GOT3 (cell line): ENCODE measurements at places on chromosomes 1 and 21.

DNA sequence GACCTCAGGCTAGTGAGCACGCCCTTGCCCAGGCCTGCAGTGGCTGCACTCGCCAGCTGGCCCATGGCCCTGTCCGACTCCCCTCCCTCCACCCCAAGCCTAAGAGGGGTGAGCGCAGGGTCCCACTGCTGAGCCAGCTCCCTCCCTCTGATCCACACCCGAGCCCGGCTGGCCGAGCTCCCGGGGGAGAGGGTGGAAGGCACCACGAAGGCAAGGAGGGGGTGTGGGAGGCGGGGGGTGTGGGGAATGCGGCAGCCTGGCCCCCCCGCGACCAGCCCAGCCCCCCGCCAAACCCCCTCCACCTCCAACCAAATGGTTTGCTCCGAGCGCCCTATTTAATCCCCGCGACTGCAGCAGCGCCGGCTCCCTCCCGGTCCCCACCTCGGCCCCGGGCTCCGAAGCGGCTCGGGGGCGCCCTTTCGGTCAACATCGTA lies at the start of gene CADM3:
CADM3 (plus strand) TSS at position 362 of the 434 bp plus-strand sequence. CDS start 151 bp downstream, outside the sequence.
- no peak for DNase-seq

- no peak for DNase-seq
These were observed 9.8 kb downstream of the NADK start for GRCh38 chr1:1768249-1768992.

- no peak for DNase-seq
These were observed 131.7 kb downstream of the SYT2 start for GRCh38 chr1:202578565-202578964.

- no peak for DNase-seq
These were observed 8.1 kb upstream of the PLA2G5 start for GRCh38 chr1:20061866-20062265.

GRCh38 chr1:116382857-116383483 lies 9.9 kb downstream of the ATP1A1 start:
- no peak for DNase-seq

DNA sequence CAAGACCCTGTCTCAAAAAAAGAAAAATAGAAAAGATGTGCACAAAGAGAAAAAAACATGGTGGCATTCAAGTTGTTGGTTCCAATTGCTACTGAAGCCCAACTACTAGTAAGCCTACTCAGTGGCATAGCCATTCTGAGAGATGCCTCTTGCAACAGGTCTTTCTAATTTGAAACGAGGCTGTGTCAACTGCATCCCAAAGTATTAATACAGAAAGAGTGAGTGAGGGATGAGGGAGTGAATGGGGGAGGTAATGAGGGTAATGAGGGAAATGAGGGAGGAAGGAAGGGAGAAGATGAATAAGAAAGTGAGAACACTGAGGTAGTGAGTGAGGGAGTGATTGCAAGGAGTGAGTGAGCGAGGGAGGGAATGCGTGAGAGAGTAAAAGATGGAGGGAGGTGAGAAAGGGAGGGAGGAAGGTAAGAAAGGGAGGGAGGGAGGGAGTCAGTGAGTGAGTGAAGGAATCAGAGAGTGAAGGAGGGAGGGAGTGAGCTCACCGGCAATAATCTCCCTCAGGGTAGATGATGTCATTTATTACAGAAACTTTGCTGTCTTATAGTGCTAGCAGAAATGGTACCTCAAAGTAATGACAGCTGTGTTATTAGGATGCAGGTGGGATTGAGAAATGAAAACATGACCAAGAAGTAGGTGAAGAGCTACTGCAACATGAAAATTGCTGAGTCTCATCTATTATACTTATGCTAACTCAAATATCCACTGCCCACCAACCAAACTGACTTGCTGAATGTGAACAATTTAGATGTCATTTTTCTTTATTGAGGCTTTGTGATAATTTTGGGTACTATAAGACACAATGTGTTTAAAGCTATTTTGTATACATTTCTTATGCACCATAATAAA lies 75.6 kb upstream of the ADAM30 start:
- no peak for DNase-seq

- no peak for DNase-seq
These were observed 49.7 kb upstream of the HMGB4 start for GRCh38 chr1:33814166-33814565.

GRCh38 chr1:211923095-211923494 lies 92.5 kb upstream of the LPGAT1 start:
- no peak for DNase-seq

DNA sequence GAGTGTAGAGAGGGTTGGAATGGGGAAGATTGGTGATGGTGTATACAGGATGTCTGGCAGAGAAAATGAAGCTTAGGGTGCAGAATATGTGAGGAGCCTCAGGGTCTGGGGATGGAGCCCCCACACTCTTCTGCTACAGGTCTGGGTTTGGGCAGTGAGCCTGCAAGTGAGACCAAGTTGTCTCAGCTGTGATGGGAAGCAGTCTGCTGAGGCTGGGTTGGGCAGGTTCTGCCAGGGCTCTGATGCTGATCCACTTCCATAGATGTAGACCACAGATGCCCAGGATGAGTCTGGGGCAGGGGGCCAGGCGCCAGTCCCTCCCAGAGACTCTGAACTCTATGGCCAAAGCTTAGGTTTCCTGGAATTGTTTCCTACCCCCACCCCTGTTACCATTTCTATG lies 516.9 kb downstream of the PTPRU start:
- no peak for DNase-seq

GRCh38 chr1:15803380-15803779 lies 4.1 kb downstream of the UQCRHL start:
- no peak for DNase-seq

DNA sequence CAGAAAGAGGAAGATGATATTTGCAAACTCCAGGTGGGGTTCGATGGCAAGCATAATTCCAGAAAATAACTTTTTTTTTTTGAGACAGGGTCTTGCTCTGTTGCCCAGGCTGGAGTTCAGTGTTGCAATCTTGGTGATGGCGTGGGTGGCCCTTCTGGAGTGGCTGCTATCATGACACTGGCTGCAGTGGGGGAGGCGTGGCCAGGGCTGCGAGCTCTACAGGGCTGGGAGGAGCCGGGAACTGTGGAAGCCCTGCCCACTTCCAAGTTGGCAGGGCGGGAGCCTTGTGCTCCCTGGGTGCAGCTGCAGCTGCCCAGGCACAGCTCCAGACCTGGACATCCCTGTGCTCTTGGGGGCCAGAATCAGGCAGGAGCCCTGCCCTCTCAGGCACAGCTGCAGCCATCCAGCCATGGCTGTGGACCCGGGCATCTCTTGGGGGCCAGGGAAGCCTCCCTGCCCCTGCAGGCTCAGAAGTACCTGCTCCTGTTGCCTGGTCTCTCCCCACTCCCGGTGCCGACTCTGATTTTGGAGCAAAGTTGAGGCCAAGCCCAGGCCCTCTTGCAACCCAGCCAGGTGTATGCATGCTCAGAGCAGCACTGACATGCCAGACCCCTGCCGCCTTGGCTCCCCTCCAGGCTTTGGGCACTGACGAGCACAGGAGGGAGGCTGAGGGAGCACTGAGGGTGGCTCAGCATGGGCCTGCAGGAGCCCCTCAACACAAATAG lies 7.2 kb upstream of the BCL10 start:
- no peak for DNase-seq
